ENCODE measurements at places on chromosomes 3 and 15.
A peak's percentile ranks its signal among the peaks of the same experiment; 100 is the strongest.

GRCh38 chr3:134333522-134334181 is 40.6 kb downstream of the AMOTL2 start:
- DNase-seq = peak; percentile 47

DNA sequence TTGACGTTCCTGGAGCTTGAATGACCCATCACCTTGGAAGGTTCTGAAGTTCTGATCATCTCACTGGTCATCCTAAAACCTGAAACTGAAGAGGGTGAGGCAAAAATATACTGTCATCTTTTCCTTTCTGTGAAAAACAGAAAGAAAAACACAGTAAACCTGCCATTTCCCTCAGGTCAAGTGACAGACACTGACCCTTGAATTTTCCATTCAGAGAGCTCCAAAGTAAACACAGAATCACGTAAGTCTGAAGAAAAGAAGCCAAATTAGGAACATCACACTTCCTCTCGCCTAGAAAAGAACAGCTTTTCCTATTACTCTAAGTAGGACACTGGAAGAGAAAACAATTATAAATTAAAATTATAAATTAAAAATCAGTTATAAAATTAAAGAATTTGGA is 78.7 kb upstream of the TGFBR2 start:
- no peak for DNase-seq

DNA sequence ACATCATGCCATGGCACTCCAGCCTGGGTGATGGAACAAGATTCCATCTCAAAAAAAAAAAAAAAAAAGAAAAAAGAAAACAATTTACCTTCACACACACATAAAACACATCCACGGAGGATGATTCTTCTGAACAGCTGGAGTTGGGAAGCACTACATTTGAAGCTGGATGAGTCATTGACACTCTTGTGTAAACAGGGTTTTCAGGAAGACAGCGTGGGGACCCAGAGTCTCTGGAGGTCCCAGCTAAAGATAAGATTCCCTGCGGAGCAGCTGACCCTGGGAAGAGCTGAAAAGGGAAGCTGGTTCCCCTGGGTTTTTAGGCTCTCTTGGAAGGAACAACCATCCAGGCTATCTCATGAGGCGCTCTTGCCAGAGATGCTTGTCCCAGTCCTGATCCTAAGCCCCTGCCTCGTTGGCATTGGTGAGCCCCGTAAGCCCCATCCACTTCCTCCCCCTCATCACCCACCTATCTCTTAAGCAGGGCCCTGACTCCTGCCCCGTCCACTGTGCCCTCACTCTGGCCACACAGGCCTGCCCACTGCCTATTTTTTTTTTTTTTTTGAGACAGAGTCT is 32.0 kb upstream of the FURIN start:
- DNase-seq = no peak

DNA sequence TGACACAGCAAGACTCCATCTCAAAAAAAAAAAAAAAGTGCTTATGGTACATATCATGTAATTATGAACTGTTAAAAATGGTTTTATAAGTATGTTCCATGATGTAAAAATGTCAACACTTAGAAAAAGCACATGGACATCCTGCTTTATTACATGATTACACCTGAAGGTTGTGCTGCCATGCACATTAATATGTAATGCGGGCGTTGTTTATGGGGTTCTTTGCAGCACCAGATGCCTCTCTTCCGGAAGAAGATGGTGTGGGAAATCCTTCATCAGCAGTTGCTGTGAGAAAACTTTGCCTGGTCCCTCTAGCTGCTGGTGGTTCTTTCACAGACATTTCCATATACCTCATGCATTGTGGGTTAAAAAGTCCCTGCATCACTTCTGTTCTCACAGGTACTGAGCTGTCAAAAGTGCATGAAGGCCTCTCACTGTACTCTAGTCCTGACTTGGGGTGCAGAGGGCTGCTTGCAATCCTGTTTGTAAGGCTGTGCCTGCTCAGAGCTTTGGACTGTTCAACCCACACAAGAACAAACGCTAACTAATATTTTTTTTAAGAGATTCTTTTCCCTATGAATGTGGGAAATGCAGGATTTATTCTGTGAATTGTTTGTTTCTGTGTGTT is 43.6 kb downstream of the SENP2 start:
- DNase-seq = no peak

DNA sequence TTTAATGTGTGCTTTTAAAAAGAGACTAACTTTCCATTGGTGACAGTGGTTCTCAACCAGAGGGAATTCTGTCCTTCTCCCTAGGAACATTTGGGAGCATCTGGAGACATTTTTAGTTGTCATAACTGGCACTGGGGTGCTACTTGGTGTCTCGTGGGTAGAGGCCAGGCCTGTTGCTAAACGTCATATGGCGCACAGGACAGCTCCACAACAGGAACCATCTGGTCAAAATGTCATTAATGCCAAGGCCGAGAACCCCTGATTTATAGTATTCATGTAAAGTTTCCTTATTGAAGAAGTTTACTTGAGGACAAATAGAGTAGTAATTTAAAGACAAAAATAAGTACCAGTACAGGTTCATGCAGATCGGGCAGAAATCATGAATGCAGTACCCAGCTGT is 164.2 kb downstream of the FEZF2 start:
- DNase-seq = no peak

- no peak for DNase-seq
These were observed 118.9 kb upstream of the ARRDC4 start for GRCh38 chr15:97841558-97841957.

DNA sequence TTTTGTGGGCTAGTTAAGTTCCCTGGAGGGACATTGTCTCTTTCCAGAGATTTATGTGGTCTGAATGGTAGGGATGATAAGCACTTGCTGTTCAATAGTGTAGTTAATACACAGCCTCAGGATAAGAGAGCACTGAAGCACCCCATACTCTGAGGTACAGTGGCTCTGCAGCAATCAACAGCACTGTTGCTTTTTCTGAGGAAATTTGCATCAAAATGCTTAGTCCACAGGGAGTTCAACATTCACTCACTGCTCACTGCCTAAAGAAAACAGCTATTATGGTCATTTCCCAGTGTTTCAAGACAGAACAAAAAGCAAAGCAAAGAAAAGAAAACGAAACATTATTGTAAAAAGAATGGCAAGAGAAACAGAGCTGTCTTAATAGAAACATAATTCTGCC is 441.9 kb downstream of the PLOD2 start:
- DNase-seq = no peak

- no peak for DNase-seq
These were observed 44.3 kb upstream of the C3orf49 start for GRCh38 chr3:63774781-63775180.

GRCh38 chr3:81279481-81280379 is 481.7 kb downstream of the GBE1 start:
- no peak for DNase-seq

DNA sequence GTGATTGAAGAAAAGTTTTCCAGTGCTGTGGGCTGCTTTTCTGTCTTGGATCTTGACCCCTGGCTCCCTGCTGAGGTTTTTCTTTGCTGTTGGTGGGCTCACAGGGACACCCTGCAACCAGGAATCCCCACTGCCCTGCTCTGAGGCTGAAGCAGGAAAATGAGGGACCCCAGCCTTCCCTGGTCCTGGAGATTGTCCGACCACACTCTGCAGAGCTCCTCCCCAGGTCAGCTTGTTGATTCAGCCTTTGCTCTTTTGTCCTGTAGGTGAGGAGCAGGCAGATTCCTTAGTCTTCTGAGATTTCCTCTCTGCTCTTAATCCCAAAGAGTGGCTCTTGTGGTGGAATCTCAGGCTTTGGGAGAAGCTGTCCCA is 194.5 kb downstream of the RPLP1 start:
- DNase-seq = no peak

GRCh38 chr3:165346503-165346902 is 150.3 kb upstream of the SLITRK3 start:
- no peak for DNase-seq

GRCh38 chr3:97713634-97714033 is 50.9 kb upstream of the ARL6 start:
- DNase-seq = no peak

DNA sequence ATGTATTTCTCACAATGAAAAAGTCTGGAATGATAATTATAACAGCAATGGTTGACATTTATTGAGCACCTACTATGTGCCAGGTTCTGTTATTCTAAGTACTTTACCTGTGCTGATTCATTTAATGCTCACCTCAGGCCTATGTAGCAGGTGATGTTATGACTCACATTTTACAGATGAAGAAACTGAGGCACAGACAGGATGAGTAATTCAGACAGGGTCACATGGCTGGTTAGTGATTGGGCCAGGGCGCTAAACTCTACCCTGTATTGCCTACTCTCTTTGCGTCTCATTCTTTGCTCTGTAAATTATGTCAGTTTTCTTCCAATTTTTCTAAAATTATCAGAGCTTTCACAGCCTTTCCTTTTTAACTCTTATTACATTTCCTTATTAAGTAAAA is 98.3 kb downstream of the PIK3R4 start:
- DNase-seq = no peak

DNA sequence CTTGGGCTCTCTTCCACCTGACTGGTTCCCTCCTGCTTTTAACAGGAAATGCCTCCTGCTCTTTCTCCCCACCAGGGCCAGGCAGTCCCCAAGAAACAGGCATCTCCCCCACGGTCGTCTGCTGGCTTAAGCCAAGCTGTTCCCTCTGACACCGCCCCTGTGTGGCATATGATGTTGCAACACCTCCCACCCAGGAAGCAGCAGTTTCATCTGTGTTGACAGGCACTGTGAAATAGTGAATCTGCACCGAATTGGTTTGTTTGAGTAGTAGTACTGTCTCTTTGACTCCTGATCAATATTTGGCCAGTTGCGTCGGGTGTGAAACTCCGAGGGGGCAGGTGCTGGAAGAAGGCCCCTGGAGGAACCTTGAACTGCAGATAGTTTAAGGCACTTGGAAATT is 188.8 kb downstream of the FEZF2 start:
- no peak for DNase-seq

GRCh38 chr3:159951540-159951939 is 37.1 kb upstream of the IL12A start:
- no peak for DNase-seq

- no peak for DNase-seq
These were observed 160.5 kb downstream of the GREM1 start for GRCh38 chr15:32878342-32878741.

- DNase-seq = no peak
These were observed 46.8 kb downstream of the SCN5A start for GRCh38 chr3:38602576-38603250.

GRCh38 chr15:67156834-67157233 is 91.4 kb downstream of the SMAD3 start:
- no peak for DNase-seq

- DNase-seq = no peak
These were observed 81.8 kb upstream of the THBS1 start for GRCh38 chr15:39499042-39499441.

GRCh38 chr3:195859061-195859845 is 47.5 kb upstream of the MUC4 start:
- peak; percentile 29 for DNase-seq

DNA sequence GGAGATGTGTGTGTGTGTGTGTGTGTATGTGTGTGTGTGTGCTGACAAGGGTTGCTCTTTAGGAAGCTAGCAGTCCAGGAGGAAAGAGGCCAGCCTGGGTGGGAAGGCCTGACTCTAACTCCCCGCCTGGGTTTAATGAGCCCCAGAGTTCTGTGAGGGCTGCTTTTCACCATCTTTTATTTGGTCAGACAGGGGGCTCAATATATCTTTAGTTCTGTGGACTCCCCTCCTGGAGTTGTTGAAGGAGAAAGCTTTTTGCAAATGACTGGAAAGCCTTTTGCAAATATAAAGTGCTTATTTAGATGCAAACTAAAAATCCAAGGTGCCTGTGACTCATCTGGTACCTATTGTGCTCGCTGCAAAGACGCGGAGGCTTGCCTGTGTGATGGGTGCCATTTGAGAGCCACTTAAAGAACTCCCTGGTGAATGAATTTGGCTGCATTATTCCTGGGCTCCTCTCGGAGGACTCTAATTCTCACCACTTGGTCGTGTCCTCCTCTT is 24.5 kb downstream of the DRD3 start:
- DNase-seq = no peak

DNA sequence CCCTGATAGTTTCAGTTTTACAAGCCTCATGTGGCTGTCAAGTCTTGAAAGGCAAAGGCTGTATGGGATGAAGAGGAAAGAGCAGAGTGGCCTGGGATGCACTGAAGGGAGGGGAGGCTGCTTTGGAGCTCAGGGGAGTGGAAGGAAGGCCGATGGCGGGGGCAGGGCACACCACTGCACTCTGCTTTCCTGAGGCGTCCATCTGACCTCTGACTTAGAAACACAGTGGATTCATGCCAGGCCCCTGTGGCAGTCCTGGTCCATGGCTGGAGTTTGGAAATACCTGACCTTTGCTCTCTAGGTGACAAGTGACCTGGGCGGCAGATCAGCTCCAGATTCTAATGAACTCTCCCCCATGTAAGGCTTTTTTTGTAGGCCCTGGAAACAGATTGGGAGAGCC is 19.0 kb downstream of the FAH start:
- DNase-seq = no peak

DNA sequence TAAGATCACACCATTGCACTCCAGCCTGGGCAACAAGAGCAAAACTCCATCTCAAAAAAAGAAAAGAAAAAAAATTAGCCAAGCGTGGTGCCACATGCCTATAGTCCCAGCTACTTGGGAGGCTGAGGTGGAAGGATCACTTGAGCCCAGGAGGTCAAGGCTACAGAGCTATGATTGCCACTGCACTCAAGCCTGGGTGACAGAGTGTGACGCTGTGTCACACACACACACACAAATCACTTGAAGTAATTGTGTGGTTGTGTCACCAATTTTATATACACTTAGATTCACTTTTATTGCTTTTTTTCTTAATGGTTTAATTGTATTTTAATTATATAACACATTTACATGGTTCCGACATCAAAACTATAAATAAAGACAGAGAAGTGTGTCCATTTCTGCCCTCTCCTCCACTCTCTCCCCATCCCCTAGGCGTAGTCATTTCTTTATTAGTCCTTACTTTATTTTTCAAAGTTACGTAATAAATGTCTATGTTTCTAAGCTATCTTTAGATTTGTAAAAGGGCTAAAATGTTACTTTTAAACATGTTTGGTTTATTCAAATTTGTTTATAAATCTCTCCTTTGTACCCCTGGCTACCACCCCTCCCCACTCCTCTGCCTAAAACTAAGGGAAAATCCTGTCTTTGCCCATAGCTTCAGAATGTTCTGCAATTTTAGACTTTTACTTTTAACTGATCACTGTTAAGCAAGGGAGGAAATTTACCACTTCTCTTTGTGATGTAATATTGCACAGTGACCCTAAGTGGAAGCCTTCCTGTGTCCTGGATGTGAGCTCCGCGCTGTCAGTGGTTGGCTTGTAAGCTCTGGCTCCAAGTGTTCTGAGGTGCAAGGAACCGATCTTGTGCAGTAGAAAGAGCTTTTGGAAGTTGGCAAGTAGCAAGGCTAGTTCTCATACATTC is 10.8 kb upstream of the VILL start:
- DNase-seq = no peak

DNA sequence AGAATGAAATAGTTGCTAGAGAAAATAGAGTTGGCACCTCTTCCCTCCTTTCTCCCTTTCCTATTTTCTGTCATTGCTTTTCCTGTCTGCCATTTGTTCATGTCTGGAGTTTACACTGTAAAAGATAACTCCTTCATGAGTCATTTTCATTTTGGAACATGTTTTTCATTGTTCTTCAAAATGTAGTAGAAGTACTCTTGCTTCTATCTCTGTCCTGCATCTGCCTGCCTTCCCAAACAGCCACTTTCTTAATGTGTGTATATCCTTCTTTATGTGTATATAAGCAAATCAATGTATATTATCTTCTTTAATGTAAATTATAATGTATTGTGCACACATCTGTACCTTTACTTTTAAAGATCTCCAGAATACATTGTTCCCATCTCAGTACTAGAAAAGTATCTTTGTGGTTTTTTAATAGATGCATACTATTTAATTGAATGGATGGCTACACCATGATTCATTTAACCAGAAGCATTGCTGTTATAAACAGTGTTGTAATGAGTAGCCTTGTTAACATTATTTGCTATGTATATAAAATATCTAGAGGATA is 41.1 kb downstream of the TSC22D2 start:
- DNase-seq = no peak

All from T1000 (cell line).